ENCODE measurements at places on chromosomes 4 and X. TPM values are rescaled to one million over a fixed set of nuclear protein-coding genes. Genes with fewer than 3 reads are reported as not detected.

Gene ALAS2
- total RNA-seq = not detected

Gene ARHGAP36
- total RNA-seq = not detected

Gene NUDT10
- total RNA-seq = not detected

Gene PABPC1L2B
- total RNA-seq = not detected

Gene EDNRA
- 0.58 TPM for total RNA-seq

Gene ABLIM2
- not detected for total RNA-seq

Gene HSFX2
- not detected for total RNA-seq

Gene HSD17B11
- 39.3 TPM for total RNA-seq

Gene CSAG1
- not detected for total RNA-seq

Gene CRLF2
- not detected for total RNA-seq

Gene TCEAL6
- total RNA-seq = not detected

Gene CFI
- total RNA-seq = 0.19 TPM

Gene HCCS
- total RNA-seq = 42.4 TPM

Gene RNF128
- 42.4 TPM for total RNA-seq

Gene CENPVL1
- total RNA-seq = not detected

Gene FUNDC2
- 47.3 TPM for total RNA-seq

Gene TSC22D3
- 2.2 TPM for total RNA-seq

Gene ATP8A1
- 9.3 TPM for total RNA-seq

Gene OFD1
- total RNA-seq = 34.0 TPM

Gene PHKA1
- total RNA-seq = 5.1 TPM

Gene CT83
- total RNA-seq = not detected

All from Caco-2 (cell line).